ENCODE measurements at places on chromosomes 16 and 17. TPM values are rescaled to one million over a fixed set of nuclear protein-coding genes. Genes with fewer than 3 reads are reported as not detected.

EMP2 gene
- total RNA-seq: not detected

ZNF624 gene
- total RNA-seq: 2.8 TPM

WNT3 gene
- not detected for total RNA-seq

SCNN1B gene
- total RNA-seq: not detected

MTHFSD gene
- total RNA-seq: 31.8 TPM

LLGL2 gene
- total RNA-seq: 7.1 TPM
